Cortex of kidney (tissue), 1 donor: ENCODE measurements at places on chromosomes 11 and 22.

- DNase-seq: no peak
Observed at GRCh38 chr11:12653729-12654128, 20.5 kb upstream of the TEAD1 start.

GRCh38 chr11:57205041-57205641, 23.4 kb downstream of the LRRC55 start:
- DNase-seq: no peak

DNA sequence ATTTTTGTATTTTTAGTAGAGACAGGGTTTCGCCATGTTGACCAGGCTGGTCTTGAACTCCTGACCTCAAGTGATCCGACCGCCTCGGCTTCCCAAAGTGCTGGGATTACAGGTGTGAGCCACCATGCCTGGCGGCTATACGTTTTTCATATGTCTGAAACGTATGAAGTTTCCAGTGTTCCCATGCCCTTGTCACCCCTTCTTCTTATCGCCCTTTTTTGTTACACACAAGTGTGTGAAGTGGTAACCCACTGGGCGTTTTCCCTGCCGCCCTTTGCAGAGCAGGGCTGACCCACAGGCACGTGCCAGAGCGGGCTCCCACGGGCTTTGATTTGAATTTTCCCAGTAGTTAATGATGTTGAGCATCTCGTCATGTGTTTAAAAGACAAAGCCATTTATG, 17.0 kb downstream of the PIM3 start:
- no peak for DNase-seq

DNA sequence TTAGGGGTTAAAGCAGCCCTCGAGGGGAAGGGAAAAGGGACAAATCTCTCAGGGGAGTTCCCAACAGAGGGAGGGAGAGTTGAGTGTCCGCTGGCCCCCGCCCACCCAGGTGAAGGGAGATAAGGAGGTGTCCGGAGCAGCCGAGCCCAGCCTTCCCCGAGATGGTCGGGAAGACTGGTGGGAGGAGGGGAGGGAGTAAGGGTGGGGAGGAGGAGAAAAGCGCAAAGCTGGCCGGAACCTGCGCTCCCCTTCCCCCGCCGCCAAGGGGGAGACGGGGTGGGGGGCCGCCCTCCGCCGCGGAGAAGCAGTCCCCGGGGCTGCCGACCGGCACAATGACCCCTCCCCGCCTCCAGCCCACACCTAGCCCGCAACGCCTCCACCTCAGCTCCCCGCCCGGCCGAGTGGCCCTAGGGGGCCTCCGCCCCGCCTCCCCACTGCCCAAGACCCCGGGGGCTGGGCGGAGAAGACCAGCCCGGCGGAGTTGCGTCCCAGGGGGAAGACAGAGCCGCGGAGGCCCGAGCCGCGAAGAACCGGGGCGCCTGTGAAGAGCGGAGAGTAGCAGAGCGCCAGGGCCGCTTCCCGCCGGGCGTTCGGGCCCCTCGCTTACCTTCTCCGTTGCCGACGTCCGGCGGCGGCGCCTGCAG, 479 bp downstream of the RSF1 start:
- no peak for DNase-seq

GRCh38 chr11:15159085-15159484, 44.4 kb downstream of the INSC start:
- DNase-seq: no peak

DNA sequence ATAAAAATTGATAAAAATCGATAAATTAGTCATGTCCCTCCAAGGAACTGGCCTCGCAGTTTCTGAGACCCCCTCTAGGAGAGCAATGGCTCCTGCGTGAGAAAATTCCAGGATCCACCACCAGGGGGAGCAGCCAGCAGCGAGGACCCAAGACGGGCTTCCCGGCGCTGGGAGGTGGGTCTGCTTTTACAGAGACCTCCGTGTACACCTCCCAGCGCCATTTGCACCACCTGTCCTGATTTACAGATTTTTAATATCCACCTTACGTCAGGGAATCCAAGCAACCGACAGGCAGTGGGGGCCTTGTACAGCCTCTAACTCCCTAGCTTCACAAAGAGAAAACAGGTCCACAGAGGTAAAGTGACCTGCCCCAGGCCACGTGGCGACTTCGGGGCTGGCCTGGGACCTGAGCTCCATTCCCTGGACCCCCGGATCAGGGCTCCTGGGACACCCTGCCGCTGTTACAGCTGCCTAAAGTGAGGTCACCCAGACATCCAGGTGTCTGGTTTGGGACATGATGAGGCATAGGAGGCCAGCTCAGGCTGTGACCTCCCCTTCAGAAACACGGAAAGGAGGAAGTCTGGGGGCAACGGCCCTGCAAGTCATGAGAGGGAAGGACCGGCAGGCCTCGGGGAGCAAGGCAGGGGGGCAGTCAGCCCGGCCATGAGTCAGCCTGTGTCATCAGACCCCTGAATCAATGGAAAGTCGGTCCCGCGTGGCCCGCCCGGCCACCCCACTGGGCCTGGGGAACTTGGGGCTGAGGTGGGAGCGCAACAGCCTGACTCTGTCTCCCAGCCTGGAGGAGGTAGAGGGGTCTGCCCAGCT, 3.5 kb downstream of the OSM start:
- DNase-seq: no peak

DNA sequence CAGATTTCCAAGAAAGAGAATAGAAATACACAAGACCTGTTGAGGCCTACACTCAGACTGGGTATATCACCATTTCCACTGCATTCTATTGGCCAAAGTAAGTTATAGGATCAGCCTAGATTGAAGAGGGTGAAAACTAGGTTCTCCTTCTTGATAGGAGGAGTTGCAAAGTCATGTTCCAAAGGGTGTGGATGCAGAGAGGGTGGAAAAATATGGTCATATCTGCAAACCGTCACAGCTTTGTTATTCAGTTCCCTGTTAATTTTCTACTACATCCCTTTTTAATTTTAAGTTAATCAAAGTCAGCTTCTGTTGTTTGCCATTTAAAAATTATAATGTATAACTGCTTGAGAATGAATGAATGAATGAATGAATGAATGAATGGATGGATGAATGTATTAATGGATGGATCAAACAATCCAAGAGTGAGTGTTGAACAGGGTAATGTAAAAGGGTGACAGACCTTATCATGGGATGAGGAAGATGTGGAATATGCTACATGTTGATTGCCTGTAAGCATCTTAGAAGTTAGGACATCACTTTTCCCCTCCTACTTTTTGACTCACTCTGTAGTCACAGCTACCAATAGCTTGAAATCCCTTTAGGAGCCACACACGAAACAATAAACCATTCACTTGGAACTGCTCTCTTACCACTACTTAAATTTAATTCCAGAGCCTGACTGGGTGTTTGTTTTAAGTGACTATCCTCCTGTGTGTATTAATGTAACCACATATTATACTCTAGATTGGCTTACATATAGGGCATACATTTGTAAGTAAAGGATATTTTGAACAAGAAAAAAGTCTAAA, 121.5 kb downstream of the CCDC34 start:
- no peak for DNase-seq

DNA sequence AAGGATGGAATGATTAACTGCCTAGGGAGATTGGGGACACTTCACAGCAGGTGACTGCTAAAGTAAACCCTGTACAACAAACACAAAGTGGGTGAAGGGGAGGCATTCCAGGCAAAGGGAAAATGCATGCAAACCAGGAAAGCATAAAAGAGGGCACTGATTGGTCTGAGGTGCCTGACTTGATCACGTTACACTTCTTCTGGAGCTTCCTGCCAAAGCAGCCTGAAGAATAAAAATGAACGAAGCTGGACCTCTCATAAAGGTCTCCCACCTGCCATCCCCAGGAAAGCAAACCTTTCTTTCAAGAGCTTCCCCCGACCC, 46.7 kb upstream of the SCUBE2 start:
- no peak for DNase-seq

- DNase-seq: no peak
Observed at GRCh38 chr22:24171822-24172221, 9.5 kb upstream of the SUSD2 start.

DNA sequence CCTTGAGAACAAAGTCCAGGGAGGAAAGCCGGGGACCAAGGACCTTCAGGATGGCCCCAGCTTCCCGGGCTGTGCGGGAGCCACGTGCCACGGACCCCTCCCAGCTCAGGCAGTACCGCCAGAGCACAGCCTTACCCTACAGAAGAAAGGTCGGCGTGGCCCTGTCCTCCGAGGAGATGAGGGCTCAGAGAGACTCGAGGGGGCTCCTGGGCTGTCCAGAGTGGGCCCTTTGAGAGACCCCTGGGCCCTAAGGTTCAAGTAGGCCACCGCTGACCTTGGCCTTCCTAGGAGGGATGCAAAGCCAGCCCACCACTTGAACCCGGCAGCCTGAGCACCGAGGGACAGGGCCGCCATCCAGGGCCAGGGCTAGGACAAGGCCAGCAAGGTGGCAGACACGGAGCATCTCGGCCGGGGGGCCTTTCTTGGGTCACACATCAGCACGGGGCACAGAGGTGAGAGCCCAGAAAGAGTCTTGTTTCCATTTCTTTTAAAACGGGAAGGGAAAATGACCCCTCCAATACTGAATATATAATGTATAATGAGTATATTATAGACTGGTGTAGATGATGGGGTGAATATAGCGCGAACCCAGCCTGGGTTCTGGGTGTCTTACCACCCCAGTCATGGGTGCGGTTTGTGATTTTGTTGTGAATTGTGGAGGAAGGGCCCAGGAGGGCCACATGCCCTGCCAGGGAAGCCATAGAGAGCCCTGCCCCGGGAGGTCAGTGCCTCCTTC, 34.4 kb upstream of the PPARA start:
- DNase-seq: no peak

GRCh38 chr22:46736705-46737104, 1.3 kb downstream of the CERK start:
- no peak for DNase-seq

DNA sequence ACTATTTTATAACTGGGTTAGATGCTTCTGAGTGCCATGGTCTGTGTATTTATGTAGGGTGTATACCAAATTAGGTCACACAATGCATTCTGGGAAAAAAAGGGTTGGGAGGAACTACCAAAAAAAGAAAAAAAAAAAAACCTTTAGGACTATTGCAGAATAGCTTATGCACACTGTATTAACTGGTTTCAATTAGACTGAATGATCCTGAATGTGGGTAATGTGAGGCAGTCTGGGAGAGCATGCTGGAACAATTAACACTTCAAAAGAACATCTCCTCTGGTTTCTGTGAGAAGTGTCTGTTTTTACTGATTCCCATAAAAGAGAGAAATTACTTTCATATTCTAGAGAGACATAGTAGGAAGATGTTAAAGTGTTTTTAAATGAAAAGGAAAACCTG, 521.3 kb downstream of the DLG2 start:
- DNase-seq: no peak

DNA sequence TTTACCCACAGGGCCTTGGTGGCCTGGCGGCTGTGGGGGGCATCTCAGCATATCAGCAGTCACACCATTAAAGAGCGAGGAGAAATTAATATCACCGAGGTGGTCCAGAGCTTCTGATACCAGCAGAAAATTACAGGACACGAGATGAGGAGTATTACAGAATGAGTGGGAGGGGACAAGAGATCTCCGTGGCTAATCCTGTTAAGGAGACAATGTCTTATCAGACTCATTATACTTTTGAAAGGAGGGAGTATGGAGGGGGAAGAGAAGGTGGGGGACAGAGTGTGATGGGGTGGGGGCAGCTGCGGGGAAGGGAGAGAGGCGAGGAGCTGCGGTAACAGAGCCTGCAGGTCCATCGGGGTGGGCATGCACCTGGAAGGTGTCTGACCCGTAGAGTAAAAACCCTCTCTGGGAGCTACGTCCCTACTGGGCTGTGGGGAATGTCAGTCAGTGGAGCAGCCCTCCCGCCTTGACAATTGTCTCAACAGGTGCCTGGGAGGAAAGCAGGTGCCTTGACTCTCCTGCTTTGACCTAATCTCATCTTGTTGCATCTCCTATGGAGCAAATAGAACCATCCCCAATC, 224.2 kb downstream of the CEP164 start:
- no peak for DNase-seq

- DNase-seq: no peak
Observed at GRCh38 chr11:95247127-95247684, 16.2 kb upstream of the SESN3 start.
